OCI-LY7 (cell line): ENCODE measurements at places on chromosomes 11 and 22. TPM values are rescaled to one million over a fixed set of nuclear protein-coding genes. Genes with fewer than 3 reads are reported as not detected.

HEPN1 gene
- not detected in 2 replicates for total RNA-seq

GRCh38 chr11:87368151-87368550 lies 330.4 kb downstream of the TMEM135 start:
- no peak for DNase-seq

- no peak for DNase-seq
Observed at GRCh38 chr11:130051082-130051481, 18.6 kb upstream of the APLP2 start.

TRIM66 gene
- total RNA-seq = 19.0 and 20.8 TPM in 2 replicates

INS gene
- not detected in 2 replicates for total RNA-seq

GRCh38 chr11:10592331-10592730 lies 23.9 kb upstream of the LYVE1 start:
- DNase-seq = no peak

DNA sequence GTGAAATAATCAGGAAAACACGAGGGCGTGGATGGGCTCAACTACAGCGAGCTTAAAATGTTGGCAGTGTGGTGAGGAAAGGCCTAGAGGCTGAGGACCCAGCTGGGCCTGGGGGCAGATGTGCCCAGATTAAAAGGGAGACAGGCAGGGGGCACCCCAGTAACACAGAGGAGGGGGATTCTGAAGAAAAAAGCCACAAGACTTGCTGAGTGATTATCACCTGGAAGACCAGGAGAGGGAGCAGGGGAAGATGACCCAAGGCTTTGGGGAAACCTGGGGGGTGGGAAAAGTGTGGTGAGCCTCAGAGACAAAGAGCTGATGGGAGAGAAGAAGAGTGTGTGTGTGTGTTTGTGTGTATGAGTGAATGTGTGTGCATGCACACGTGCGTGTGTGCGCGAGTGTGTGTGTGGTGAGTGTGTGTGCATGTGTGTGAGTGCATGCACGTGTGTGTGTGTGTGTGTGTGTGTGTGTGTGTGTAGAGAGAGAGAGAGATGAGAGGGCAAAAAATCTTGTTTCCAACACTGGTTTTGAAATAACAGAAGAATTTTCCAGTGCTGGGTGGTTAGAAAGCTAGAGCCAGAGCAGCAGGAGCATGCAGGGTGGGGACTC lies 500.5 kb downstream of the BUD13 start:
- no peak for DNase-seq
